ENCODE measurements at places on chromosomes 1 and 21.
A peak's percentile ranks its signal among the peaks of the same experiment; 100 is the strongest.

DNA sequence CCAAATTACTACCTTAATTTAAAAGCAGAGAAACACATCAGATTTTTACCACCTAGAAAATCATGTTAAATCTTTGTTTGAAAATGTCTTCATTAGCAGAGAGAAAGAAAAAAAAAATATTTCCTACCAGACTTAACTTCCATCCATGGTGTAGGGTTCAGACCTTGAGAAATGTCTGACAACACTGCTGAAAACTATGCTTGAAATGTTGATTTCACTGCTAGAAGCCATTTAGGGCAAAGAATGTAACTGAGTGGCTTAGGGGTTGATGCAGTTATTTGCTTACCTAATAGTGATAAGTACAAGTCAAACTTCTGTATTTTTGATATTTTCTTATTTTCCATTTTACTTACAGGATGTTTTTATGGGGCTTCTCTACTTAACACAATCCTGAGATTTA is 495.6 kb upstream of the NEGR1 start:
- DNase-seq = no peak

- no peak for DNase-seq
Measured at GRCh38 chr1:167268347-167268787, 47.7 kb downstream of the POU2F1 start.

GRCh38 chr1:6960291-6960811 is 175.1 kb downstream of the CAMTA1 start:
- no peak for DNase-seq

DNA sequence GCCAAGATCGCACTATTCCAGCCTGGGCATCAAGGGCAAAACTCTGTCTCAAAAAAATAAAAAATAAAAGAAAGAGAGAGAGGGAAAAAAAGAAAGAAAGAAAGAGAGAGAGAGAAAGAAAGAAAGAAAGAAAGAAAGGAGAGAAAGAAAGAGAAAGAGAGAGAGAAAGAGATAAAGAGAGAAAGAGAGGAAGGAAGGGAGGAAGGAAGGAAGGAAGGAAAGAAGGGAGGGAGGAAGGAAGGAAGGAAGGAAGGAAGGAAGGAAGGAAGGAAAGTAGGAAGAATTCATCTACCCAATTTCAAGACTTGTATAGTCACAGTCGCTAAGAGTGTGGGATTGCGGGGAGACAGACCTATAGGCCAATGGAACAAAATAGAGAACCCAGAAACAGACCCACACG is 290.6 kb downstream of the NPHP4 start:
- DNase-seq = no peak

DNA sequence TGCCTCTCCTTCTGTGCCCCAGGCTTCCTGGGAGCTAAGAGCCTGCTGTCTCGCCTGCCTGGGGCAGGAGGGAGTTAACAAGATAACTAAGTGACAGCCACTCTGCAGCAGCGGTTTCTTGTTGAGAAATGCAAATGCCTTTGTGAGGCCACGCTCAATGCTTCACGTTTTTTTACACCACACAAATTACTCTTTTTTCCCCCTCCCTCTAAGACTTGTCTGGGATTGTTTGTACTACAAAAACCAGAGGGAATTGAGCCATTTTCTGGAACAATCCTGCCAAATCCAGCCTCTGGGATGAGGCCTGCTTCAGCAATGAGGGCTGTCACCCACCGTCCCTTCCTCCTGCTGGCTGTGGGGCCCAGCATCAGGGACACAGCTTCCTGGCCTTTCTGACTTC is 119.6 kb downstream of the ACTL8 start:
- DNase-seq = peak; percentile 49

GRCh38 chr1:45685308-45686014 is 872 bp downstream of the GPBP1L1 start:
- no peak for DNase-seq

- peak; percentile 39 for DNase-seq
Measured at GRCh38 chr1:37308031-37308960, 166.1 kb upstream of the ZC3H12A start.

GRCh38 chr1:39933956-39934941 is 20.7 kb upstream of the MFSD2A start:
- no peak for DNase-seq

GRCh38 chr1:27575840-27576331 is 28.1 kb downstream of the AHDC1 start:
- peak; percentile 86 for DNase-seq

DNA sequence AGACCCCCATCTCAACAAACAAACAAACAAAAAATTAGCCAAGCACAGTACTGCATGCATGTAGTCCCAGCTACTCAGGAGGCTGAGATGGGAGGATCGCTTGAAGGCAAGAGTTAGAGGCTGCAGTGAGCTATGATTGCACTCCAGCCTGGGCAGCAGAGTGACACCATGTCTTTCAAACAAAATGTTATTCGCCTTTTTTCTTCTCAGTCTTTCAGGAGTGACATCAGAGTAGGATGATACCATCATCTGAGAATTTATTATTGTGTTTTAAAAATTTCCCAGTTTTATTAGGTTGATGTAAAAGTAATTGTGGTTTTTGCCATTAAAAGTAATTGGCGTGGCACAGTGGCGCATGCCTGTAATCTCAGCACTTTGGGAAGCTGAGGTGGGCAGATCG is 10.8 kb downstream of the PARK7 start:
- DNase-seq = no peak

- no peak for DNase-seq
Measured at GRCh38 chr1:109769330-109770078, 5.8 kb upstream of the EPS8L3 start.

- DNase-seq = no peak
Measured at GRCh38 chr21:24097181-24097580, 1510.1 kb downstream of the MRPL39 start.

GRCh38 chr21:25176637-25177412 is 430.5 kb downstream of the MRPL39 start:
- no peak for DNase-seq

DNA sequence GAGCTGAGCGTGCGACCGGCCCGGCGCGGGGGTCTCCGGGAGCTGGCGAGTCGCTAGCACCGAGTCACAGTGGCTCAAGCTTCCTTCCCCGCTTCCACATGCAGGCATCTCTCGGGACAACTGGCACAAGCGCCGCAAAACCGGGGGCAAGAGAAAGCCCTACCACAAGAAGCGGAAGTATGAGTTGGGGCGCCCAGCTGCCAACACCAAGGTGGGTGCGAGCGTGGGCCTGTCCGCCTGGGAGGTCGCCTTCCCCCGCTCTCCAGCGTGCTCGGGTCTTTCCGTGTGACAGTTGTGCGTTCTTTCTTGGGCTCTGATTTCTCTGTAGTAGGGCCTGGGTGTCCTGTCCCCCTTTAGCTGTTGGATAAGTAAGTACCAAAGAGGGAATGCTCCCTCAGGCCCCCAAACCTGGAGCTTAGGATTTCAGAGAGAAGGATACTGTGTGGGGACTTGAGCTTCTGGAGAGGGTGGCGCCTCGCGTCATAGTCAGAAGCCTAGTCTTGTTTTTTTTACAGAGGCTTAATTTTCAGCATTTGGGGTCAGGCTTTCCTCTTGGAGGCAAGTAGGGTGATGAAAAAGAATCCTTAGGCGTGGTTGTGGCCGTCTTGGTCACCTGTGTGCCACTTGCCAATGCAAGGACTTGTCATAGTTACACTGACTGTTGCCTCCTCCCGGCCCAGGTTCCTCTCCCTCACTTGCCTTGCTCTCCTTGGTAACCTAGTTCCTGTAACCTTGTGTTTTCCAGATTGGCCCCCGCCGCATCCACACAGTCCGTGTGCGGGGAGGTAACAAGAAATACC is 790 bp downstream of the RPS8 start:
- DNase-seq = peak; percentile 34

GRCh38 chr1:162663086-162663485 is 30.8 kb downstream of the DDR2 start:
- DNase-seq = no peak

DNA sequence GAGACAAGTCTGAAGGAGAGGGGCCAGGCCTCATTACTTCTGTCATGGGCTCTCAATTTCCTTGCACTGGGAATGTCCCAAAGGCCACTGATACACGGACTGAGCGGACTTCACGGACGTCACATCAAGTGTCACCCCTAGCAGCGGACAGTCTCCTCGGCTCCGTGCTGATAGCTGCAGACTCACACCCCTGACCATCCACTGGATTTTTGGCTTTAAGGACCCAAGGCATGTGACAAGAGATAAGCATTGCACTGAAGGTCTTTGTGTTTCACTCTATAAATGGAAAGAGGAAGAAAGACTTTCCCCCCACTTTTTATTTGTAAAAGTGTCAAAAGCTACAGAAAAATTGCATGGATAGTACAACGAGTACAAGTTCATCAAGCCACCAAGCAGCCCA is 200.4 kb upstream of the FGGY start:
- DNase-seq = no peak

DNA sequence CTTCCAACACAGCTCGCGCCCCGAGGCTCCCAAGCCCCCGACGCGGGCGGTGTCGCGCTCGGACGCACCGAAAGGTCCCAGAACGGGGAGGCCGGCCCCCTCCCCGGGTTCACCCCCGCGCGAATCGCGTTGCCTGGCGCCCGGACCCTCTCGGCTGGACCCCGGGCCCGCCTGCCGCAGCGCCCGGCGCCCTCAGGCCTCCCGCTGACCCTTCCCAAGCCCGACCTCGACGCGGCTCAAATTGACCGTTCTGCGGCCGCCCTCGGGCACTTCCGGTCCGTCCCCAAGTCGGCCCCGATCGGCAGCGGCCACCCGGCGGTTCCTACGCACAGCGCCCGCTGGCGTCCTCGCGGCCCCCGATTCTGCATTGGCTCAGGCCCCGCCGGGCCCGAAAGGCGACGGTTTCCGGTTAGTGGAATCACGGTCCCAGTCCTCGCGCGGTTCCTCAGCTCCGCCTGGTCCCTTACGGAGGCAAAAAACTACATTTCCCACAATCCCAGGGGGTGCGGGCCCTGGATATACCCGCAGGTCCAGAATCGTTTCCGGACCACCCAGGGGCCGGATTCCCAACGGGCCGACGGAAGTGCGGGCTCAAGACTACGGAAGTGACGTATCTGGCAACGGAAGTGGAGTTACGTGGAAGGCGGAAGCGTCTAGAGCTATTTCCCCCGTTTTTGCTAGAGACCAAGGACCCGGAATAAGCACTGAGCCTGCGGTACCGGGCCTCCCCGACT is at the start of gene AURKAIP1:
AURKAIP1 (minus strand) TSS at position 279 of the 734 bp plus-strand sequence. CDS start 451 bp downstream, outside the sequence.
- peak; percentile 100 for DNase-seq

GRCh38 chr1:179126338-179127060 is 44.6 kb downstream of the TOR3A start:
- DNase-seq = no peak

DNA sequence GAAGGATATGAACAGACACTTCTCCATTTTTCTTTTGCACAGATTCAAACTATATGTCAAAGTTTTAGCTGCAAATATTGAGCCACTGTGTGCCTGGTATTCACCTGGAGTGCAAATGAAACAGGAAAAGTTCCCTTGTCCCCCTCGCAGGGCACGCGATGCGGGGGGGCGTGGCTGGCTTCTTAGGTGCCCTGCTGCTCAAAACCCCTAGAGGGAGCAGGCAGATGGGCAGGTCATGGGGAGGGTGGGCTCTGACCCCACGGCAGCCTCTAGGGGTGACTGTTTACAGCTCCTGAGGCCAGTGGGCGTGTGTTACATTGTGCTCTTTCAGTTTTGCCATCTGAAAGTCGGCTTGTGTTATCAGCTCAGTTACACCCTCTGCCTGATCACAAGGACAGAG is 931.2 kb upstream of the B3GALT2 start:
- peak; percentile 78 for DNase-seq

GRCh38 chr1:243500512-243500911 is 244.7 kb downstream of the SDCCAG8 start:
- no peak for DNase-seq

DNA sequence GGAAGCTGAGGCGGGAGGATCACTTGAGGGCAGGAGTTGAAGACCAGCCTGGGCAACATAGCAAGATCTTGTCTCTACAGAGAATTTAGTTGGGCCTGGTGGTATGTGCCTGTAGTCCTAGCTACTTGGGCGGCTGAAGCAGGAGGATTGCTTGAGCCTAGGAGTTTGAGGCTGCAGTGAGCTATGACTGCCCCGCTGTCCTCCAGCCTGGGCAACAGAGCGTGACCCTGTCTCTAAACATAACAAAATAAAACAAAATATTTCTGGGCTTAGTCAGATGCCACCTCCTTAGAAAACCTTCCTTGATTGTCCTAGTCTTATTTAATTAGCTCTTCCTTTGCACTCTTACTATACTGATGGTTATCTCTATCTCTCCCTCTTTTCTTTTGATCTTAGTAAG is 8.5 kb downstream of the TGFB2 start:
- DNase-seq = no peak

DNA sequence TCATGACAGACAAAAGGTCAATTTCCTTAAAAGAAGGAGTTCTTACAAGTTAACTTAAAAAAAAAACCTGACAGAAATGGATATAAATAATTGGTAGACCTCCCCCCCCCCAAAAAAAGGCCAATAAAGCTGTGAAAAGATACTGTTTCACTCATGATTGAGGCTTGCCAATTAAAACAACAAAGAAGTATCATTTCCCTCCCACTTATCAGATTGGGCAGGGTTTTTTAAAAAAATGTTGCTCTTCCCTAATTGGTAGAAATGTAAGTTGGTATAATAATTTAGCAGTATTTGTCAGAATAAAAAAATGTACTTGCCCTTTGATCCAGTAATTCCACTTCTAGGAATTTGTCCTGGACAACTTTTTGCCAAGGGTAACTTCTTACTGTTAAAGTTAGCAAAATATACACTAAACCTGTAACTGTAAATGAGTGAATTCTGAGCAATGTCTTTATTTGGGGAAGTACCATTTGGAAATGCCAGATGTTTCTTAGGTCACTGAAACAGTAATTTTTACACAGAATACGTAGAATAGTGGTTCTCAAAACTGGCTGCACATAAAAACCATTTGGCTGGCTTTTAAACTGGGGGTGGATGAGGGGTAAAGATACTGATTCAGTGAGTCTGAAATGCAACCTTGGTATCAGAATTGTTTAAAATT is 17.5 kb downstream of the RNF2 start:
- no peak for DNase-seq

- no peak for DNase-seq
Measured at GRCh38 chr1:198174297-198174696, 17.5 kb downstream of the NEK7 start.

- no peak for DNase-seq
Measured at GRCh38 chr1:80731241-80731894, 1069.4 kb upstream of the ADGRL2 start.

GRCh38 chr1:22363403-22364325 is 88.0 kb upstream of the ZBTB40 start:
- DNase-seq = peak; percentile 77

DNA sequence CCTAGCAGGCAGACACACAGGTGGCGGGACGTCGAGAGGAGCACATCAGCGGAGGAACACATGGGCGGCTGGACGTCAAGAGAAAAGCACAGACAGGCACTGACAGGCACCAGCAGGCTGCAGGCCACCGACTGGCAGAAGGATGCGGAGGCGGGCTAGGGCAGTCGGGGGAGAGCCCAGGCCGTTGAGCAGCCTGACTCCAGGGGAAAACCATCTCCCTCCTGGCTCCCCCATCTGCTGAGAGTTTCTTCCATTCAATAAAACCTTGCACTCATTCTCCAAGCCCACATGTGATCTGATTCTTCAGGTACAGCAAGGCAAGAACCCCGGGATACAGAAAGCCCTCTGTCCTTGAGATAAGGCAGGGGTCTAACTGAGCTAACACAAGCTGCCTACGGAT is 25.5 kb downstream of the B3GALT5 start:
- no peak for DNase-seq
